ENCODE measurements at places on chromosomes 2 and 18. TPM values are rescaled to one million over a fixed set of nuclear protein-coding genes. Genes with fewer than 3 reads are reported as not detected.

DNA sequence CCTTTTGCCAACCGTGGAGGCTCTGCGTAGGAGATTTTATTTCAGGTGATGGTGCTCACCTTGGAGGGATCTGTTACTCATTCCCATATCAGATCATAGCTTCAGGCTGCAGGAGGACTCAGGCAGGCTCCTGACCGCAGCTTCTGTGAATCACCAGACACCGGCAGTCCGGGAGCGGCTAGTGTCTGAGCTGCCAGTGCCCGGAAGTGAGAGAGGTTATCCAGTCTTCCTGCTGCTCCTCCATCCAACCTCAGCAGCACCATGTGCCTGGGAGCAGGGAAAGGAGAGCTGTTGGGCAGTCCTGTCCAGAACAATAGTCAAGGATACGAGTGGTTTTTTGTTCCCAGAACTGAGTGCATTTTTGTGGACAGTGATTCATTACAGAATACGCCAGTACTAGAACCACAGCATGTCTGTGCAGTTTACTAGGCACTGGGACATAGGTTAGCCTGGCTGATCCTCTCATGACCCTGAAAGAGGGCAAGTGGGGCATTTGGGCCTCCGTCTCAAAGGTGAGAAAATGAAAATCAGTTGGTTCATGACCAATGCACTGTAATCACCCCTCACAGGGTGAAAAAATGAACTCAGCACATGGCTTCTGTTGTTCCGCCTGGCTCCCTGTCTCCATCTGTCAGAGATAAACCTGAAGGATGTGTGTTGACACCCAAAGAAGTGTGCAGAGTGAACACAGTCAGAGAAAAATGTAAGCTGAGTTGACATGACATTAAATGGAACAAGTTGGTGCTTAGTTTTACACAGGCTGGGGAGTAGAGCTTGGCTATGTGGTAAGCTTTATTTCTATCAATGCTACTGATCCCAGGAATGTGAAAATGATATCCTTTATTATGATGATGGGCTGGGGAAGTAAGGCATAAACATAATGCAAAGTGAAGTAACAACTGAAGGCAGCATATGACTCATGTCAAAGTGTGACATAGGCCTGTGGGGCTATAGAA, 12.2 kb downstream of the FHOD3 start:
- peak; percentile 98 for DNase-seq

- DNase-seq = no peak
These were observed 182.5 kb downstream of the TNS1 start for GRCh38 chr2:217820091-217820819.

Gene LMAN2L
- 22.3 TPM for polyA plus RNA-seq

Gene DAW1
- 1.1 TPM for polyA plus RNA-seq

GRCh38 chr2:237452861-237453260, 34.2 kb upstream of the MLPH start:
- DNase-seq = peak; percentile 75

DNA sequence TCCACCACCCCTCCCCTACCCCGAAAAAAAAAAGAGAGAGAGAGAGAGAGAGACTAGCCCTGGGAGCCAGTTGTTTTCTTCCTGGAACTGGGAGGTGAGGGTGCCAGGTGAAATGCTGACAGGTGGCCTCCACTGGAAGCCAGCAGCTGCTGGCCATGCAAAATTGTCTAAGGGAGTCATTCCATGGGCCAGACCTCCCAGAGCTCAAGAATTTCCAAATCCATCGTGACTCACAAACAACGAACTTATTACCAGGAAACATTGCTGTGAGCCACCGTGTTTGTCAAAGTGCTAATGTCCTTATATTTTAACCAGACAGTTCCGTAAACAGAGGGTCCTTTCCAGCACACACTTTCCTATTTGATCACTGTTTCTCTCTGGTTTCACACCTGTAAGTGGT, 68.5 kb upstream of the PID1 start:
- DNase-seq = peak; percentile 86

- no peak for DNase-seq
These were observed 9.6 kb upstream of the ALPK2 start for GRCh38 chr18:58638441-58638840.

- DNase-seq = peak; percentile 28
These were observed 60.2 kb upstream of the MAP4K3 start for GRCh38 chr2:39497082-39497801.

DNA sequence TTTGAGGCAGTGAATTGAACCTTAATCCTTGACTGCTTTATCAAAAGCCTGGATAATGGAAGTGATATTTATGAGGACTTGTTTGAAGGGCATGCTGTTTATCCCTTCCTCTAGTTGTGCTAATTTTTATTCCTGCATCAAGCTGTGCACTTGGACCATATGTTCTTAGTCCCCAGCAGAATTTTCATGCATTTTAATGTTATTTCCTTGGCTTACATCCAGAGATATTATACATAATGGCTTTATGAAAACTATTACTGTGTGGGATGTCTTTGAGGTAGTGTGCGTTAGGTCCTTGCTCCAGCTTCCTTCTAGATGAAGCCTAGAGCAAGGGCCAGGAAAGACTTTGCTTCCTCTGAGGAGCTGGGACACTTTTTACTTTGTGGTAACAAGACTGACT, 378.4 kb downstream of the LPIN1 start:
- no peak for DNase-seq

- DNase-seq = no peak
These were observed 3.8 kb upstream of the GPR55 start for GRCh38 chr2:230928701-230929380.

DNA sequence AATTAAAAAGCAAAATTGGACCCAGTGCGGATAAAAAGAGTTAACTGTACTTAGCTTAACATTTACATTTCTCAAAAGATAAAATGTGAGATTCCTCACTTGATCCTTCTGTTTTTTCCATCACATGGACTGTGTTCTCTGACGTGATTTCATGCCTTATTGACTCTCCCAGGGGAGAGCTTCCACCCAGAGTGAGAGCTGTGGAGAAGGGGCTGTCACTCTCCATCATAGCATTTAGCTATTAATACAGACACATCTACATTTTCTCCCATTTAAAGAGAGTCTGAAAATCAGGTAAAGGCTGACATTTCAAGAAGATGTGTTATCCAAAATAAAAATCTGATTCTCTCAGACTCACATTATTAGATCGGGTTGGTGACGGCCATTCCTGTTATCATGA, 493.8 kb downstream of the FBXO15 start:
- DNase-seq = no peak

GRCh38 chr2:214560176-214560575, 149.3 kb downstream of the VWC2L start:
- no peak for DNase-seq

GRCh38 chr2:201936817-201937216, 96.8 kb upstream of the FZD7 start:
- no peak for DNase-seq

DNA sequence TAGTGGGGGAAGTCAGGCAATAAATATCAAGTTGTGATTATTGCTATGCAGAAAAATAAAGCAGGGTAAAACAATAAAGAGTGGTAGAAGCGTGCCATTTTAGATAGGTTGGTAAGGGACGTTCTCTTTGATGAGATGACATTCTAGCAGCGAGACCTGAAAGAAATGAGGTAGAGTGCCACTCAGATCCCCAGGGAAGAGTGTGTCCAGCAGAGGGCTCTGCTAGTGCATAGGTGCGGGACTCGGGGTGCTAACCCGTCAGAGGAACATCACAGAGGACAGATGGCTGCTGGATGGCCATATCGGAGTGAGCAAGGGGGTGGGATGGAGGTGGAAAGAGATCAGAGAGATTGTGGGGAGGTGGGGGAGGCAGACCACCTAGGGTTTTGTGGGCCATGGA, 16.3 kb upstream of the GTF2A1L start:
- peak; percentile 30 for DNase-seq
